ENCODE measurements at places on chromosomes 13 and 19. TPM values are rescaled to one million over a fixed set of nuclear protein-coding genes. Genes with fewer than 3 reads are reported as not detected.

GRCh38 chr13:25267715-25268114, 19.6 kb downstream of the MTMR6 start:
- DNase-seq: no peak

GRCh38 chr13:110592665-110593064, 22.7 kb upstream of the NAXD start:
- no peak for DNase-seq

The SELENOV gene
- not detected for total RNA-seq

The PRR20D gene
- total RNA-seq: not detected

DNA sequence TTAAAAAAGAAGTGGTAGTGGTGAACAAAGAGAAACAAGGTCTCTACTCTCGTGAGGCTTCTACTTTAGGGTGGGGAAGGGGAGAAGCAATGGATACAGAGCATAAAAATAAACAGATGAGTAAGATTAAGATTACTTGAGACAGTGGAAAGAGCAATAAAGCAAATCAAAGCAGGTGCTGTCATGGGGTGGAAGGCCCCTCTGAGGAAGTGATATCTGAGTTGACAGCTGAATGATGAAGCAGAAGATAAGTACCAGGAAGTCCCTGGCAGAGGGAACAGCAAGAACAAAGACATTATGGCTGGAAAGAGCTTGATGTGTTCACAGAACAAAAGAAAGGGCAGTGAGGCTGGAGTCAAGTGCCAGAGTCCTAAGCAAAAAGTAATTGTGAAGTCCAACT, 221.8 kb downstream of the ENOX1 start:
- DNase-seq: no peak

The SOX1 gene
- 8.3 TPM for total RNA-seq

DNA sequence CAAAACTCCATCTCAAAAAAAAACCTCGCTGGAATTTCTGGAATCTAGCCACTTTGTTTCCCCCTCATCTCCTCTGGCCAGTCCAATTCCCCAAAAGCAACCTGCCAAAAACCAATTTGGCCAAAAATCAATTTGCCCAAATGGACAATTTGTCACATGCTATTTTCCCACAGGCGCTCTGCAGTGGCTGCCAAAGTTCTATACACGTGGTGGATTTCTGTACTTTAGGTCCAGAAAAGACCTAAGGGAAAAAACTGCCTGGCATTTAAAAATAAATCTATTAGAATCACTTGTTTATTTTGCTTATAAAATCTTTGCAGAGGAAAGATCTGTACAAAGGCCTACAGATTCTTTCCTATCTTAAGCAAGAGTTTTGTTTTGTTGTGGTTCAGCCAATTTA, 79.4 kb downstream of the MAP4K1 start:
- DNase-seq: no peak

The RPL13A gene
- 2,203 TPM for total RNA-seq
